Esophagus squamous epithelium (tissue), 5 donors: ENCODE measurements at places on chromosomes 16 and 17.

DNA sequence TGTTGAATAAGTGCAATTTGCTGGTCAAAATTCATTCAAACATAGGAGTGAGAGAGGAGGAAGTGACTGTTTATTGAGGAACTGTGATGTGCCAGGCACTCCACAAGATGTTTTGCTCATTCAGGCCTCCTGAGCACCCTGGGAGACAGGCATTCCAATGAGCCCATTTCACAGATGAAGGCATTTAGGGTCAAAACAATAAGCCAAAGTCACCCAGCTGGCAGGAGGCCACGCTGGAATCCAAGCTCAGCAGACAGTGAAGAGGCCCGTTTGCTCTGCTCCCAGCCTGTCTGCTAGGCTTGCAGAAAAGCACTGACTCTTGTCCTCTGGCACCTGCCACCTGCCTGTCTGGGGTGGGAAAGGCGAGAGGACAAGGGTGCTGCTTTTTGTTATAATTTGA lies 10.1 kb upstream of the SLC25A39 start:
- peaks cover 5% of the 10 kb centered on the region for H3K4me1 ChIP-seq
- peaks cover 7% of the 10 kb centered on the region for H3K27me3 ChIP-seq
- no peaks in the 10 kb centered on the region for H3K36me3 ChIP-seq

DNA sequence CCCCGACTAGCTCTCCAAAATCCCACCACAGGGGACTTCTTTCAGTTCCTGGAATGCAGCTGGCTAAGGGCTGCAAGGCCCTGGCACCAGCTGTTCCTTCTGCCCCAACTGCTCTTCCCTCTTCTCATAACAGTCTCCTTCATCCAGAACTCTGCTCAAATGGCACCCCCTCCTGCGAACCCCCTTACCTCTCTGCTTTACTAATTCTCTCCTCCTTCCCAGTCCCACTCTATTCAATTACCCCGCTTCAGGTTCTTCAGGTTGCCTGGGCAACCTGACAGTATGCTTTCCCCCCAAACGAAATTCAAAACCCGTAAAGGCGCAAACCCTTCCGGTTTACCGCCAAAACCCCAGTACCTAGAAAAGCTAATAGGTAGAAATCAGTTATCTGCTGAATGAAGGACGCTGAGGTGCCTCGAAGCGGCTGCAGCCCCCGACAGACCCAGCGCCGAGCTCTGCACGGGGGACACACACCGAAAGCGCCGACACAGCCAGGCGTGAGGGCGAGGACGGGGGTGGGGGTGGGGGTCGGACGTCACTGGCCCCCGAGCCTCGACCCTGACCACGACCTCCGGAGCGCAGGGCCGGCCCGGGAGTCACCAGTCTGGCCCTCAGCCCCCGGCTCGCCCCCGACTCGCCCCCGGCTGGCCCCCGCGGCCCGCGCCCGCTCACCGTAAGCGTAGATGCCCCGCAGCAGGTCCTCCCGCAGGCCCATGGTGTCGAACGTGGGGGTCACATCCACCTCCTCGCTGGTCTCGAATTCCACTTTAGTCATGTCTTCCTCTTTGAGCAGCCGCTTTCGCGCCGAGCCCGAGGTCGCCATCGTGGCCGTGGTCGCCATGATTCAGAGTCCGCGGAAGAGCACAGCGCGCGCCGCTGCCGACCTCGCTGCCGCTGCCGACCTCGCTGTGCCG lies 550 bp downstream of the EIF4A3 start:
- no peak for DNase-seq
- peak overlapping the region; percentile 97 for H3K27ac ChIP-seq
- H3K27me3 ChIP-seq: no peaks in the 10 kb centered on the region
- peaks cover 12% of the 10 kb centered on the region for H3K4me1 ChIP-seq
- H3K4me3 ChIP-seq: peak overlapping the region; percentile 91
- peaks cover 15% of the 10 kb centered on the region for H3K36me3 ChIP-seq

GRCh38 chr16:22122239-22122638 lies 29.9 kb downstream of the VWA3A start:
- no peak overlapping the region for H3K27ac ChIP-seq
- H3K36me3 ChIP-seq: no peaks in the 10 kb centered on the region
- H3K4me3 ChIP-seq: no peak overlapping the region
- H3K27me3 ChIP-seq: no peaks in the 10 kb centered on the region

DNA sequence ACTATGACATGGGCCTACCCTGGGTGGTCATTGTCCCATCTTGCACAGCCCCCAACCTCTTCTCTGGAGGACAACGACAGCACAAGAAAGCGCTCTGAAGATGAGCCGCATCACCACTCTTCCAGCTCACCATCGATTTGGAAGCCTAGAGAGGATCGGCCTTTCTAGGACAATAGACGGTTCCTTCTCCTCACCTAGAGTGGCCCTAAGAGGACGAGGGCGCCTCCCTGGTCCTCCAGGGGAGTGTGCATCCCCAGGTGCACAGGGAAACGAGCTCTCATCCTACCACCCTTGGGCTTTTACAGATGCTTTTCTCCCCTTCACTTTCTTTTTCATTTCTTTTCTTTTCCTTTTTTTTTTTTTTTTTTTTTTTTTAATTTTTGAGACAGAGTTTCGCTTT lies 20.3 kb upstream of the SLC52A1 start:
- H3K4me1 ChIP-seq: no peaks in the 10 kb centered on the region
- no peak overlapping the region for H3K4me3 ChIP-seq
- no peak overlapping the region for H3K27ac ChIP-seq
- no peak for DNase-seq
- H3K27me3 ChIP-seq: no peaks in the 10 kb centered on the region
- no peaks in the 10 kb centered on the region for H3K36me3 ChIP-seq

DNA sequence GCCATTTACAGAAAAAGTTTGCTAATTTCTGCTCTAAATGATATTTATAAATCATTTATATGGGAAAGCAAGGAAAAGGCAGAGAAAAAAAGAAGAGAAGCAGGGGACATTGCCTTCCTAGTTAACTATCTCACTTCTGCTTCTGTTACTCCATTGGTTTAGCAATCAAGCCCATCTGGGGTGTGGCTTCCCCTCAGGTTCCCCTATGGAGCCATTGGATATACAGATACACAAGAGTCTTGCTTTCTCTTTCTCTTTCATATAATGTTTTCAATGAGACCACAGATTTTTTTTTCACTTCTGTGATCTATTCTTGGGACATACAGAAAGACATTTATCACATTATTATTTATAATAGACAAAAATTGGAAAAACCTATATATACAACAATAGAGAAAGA lies 105.6 kb upstream of the TOM1L1 start:
- H3K27ac ChIP-seq: no peak overlapping the region
- H3K27me3 ChIP-seq: no peaks in the 10 kb centered on the region
- no peaks in the 10 kb centered on the region for H3K36me3 ChIP-seq
- H3K4me1 ChIP-seq: no peaks in the 10 kb centered on the region
- no peak for DNase-seq
- no peak overlapping the region for H3K4me3 ChIP-seq

GRCh38 chr17:3043737-3044365 lies 19.6 kb downstream of the OR1D5 start:
- H3K27me3 ChIP-seq: no peaks in the 10 kb centered on the region
- DNase-seq: no peak
- no peak overlapping the region for H3K27ac ChIP-seq
- no peaks in the 10 kb centered on the region for H3K36me3 ChIP-seq
- H3K4me3 ChIP-seq: no peak overlapping the region
- no peaks in the 10 kb centered on the region for H3K4me1 ChIP-seq

GRCh38 chr17:77115510-77115909 lies 25.3 kb upstream of the SEC14L1 start:
- no peaks in the 10 kb centered on the region for H3K36me3 ChIP-seq
- peak overlapping the region; percentile 26 for H3K27ac ChIP-seq
- H3K4me3 ChIP-seq: no peak overlapping the region
- no peaks in the 10 kb centered on the region for H3K27me3 ChIP-seq
- no peak for DNase-seq

GRCh38 chr16:74079232-74079586 lies 217.4 kb upstream of the PSMD7 start:
- H3K4me3 ChIP-seq: no peak overlapping the region
- no peak overlapping the region for H3K27ac ChIP-seq
- H3K36me3 ChIP-seq: no peaks in the 10 kb centered on the region
- no peaks in the 10 kb centered on the region for H3K27me3 ChIP-seq
- DNase-seq: no peak
- H3K4me1 ChIP-seq: no peaks in the 10 kb centered on the region

DNA sequence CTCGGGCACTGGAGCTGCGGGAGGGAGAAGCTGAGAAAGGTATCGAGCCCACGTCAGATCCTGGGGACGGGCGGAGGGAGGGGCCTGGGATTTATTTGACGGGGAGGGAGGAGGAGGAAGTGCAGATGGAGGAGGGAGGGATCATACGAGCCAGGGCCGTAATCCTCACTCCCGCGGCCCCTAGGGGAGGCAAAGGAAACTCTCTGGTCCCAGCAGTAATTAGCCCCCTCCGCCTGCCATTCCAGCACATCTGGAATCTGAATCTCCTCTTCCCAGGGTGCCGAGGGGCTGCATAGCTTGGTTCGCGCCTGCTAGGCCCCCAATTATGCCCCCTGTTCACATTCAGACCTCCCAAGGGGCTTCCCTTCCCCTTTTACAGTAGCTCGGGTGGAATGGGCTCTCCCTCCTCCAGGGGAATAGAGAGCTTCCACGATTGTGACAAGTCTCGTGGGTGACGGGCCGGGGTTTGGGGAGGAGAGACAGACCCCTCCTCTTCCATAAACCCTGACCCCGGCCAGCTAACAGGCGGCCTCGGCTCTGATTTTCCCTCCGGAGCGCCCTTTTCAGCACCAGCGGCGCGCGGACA lies at the start of gene SEZ6L2:
Gene SEZ6L2 (minus strand): TSS at position 35 of the 586 bp plus-strand sequence. CDS start 531 bp downstream, outside the sequence.
- H3K27me3 ChIP-seq: peaks cover 6% of the 10 kb centered on the region
- peaks cover 11% of the 10 kb centered on the region for H3K4me1 ChIP-seq
- H3K36me3 ChIP-seq: no peaks in the 10 kb centered on the region
- no peak within 1 kb of the TSS for H3K27ac ChIP-seq
- no peak for DNase-seq

DNA sequence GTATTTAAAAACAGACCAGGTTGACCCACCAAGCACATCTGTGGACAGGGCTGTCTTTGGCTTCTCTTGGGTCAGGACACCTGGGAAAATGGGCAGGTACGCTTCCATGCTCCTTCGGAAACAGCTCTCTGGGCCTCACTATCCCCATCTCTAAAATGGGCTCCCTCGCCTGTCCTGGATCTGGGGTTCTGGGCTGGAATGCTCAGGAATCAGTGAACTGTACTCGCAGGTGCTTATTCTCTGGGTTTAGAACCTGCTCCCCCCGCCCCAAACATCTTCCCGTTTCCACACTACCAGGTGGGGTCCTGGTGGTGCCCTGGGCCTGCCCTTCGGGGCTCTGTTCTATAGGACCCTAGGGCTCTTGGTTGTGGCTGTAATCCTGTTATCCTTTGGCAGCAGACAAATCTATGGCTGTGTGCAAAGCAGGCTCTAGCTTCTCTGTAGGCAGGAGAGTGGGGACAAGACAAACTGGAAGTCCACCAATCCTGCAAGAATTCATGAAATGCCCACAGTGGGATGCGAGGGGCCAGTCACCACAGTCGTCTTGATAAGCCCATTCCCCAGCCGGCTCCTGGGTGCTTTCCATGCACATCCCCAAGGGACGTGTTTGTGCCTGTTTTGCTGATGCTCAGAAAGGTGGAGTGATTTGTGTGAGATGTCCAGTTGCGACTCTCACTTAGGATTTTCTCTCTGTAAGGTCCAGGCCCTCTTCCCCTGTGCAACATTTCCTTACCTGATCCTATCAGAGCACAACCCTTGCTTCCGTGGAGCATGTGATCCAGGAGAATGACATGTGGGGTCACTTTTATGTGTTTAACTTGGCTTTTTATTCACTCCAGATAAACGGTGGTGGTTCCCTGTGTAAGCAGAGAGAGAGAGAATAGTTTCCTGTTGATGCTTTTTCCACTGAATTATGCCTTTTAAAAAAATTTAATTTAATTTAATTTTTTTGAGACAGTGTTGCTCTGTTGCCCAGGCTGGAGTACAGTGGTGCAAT lies 37.2 kb downstream of the HAPSTR1 start:
- no peak for DNase-seq
- peak overlapping the region; percentile 40 for H3K27ac ChIP-seq
- H3K27me3 ChIP-seq: no peaks in the 10 kb centered on the region

DNA sequence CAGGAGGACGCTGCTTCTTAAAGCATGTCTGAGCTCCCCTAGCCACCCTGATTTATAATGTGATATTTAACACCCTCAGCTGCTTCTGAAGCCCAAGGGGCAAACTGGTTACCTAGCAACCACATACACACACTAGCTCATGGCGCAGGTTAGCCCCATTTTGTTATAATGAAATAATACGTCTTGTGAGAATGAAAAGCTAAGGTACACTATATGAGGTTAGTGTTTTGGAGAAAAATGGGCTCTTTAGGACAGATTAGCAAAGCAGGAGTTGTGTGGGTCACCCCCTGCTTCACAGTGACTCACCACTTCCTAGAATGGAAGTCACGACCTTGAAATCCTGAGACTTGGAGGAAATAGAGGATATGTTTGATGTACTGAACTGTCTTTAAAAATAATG lies 404.8 kb upstream of the HSBP1 start:
- H3K27ac ChIP-seq: no peak overlapping the region
- H3K4me3 ChIP-seq: no peak overlapping the region
- no peaks in the 10 kb centered on the region for H3K36me3 ChIP-seq
- no peaks in the 10 kb centered on the region for H3K27me3 ChIP-seq
- peaks cover 4% of the 10 kb centered on the region for H3K4me1 ChIP-seq

GRCh38 chr16:6232056-6232455 lies 1100.6 kb upstream of the RBFOX1 start:
- H3K27ac ChIP-seq: no peak overlapping the region
- H3K4me3 ChIP-seq: no peak overlapping the region
- no peaks in the 10 kb centered on the region for H3K4me1 ChIP-seq
- H3K27me3 ChIP-seq: no peaks in the 10 kb centered on the region

DNA sequence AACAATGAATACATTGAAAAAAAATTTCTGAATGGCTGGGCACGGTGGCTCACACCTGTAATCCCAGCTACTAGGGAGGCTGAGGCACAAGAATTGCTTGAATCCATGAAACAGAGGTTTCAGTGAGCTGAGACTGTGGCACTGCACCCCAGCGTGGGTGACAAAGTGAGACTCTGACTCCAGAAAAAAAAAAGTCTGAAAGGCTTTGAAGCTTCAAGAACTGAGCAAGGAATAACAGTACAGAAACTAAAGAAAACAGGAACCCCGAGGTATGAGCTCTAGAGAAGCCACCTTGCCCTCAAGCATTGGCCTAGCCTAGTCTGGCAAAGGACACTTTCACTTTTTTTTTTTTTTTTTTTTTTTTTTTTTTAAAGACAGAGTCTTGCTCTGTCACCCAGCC lies 45.0 kb downstream of the TEX2 start:
- peaks cover 11% of the 10 kb centered on the region for H3K36me3 ChIP-seq
- H3K4me3 ChIP-seq: no peak overlapping the region
- H3K27ac ChIP-seq: peak overlapping the region; percentile 9
- no peak for DNase-seq
- H3K27me3 ChIP-seq: no peaks in the 10 kb centered on the region

DNA sequence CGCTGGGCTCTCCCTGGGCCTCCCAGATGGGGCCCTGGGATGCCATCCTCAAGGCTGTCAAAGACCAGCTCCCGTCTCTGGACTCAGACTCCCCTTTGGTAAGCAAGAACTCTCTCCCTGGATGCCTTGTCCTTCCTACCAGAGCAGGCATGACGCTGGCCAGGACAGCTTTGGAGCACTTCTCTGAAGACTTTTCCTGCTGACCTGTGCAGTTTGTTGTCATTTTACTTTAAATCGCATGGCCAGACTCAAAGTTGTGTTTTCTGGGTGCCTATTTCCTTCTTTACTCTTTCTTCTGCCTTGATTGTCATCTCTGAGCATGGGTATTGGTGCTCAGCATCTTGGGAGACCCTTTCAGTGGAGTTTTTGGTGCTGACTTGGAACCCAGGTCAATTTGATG lies 2.2 kb downstream of the DNAAF8 start:
- no peak for DNase-seq
- H3K36me3 ChIP-seq: peaks cover 6% of the 10 kb centered on the region
- no peak overlapping the region for H3K27ac ChIP-seq
- H3K4me3 ChIP-seq: no peak overlapping the region
- peaks cover 10% of the 10 kb centered on the region for H3K4me1 ChIP-seq
